ENCODE measurements at places on chromosomes 6 and 20. TPM values are rescaled to one million over a fixed set of nuclear protein-coding genes. Genes with fewer than 3 reads are reported as not detected.

Gene MYB
- total RNA-seq = 21.3 TPM

Gene PSMG4
- 32.4 TPM for total RNA-seq

- DNase-seq = no peak
Measured at GRCh38 chr6:71725126-71725470, 161.3 kb upstream of the RIMS1 start.

DNA sequence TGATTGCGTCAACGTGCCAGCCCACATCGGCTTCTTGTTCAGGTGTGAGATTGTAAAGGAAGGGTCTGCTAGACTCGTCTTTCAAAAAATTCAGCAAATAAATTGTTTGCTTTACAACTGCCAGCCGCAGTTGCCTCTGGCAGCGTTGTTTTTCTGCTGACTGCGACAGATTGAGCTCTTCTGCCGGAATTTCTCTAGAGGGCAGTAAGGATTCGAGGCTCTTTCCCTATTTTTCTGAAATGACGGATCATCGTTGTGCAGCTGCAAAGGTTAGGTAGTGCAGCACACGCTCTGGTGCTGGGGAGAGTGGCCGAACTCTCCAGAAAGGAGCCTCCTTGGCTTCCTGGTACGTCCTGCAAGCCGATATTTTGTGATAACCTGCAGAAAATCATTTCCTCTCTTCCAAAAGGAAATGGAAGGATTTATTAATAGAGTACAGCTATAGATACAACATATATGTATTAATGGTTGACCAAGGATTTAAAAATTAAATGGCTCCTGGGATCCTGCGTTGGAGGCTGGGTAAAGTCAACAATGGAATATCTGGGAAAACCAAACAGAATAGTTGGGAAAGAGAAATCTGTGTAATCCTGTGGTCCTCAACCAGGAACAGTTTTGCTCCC, 121.9 kb upstream of the ZFP64 start:
- DNase-seq = no peak

- DNase-seq = no peak
Measured at GRCh38 chr20:61434341-61434781, 182.3 kb downstream of the CDH4 start.

Gene BTBD3
- total RNA-seq = 0.82 TPM

Gene ZNFX1
- 30.6 TPM for total RNA-seq

Gene TRIM15
- total RNA-seq = not detected

DNA sequence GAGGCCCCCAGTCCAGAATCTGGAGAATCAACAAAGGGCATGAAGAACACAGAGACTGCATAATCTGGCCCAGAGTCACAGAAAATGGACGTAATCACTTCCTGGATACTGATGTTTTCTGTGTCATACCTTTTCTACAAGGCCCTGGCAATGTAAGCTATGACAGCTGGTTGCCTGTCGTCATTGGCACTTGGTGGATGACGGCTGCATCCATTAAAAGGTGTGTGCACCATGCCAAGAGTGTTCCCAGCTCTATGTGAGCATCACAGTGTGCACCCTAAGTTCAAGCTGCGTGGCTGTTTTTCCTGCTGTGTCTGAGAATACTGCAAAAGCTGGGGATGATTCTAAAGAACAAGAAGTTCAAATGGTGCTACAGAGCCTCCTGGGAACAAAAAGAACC, 275.2 kb upstream of the CNR1 start:
- no peak for DNase-seq

- DNase-seq = no peak
Measured at GRCh38 chr20:62642666-62643520, 590 bp downstream of the SLCO4A1 start.
